ENCODE measurements at places on chromosomes 7 and 10.

- peaks cover 15% of the 10 kb centered on the region for H3K4me1 ChIP-seq
- H3K27ac ChIP-seq = no peak overlapping the region
- no peaks in the 10 kb centered on the region for H3K27me3 ChIP-seq
- no peak overlapping the region for H3K4me3 ChIP-seq
Observed at GRCh38 chr7:143496263-143496662, 18.6 kb downstream of the TAS2R41 start.

GRCh38 chr10:132687181-132687892 is 98.6 kb downstream of the NKX6-2 start:
- no peak overlapping the region for H3K4me3 ChIP-seq
- no peaks in the 10 kb centered on the region for H3K27me3 ChIP-seq
- H3K4me1 ChIP-seq = peaks cover 12% of the 10 kb centered on the region
- H3K27ac ChIP-seq = no peak overlapping the region
- peaks cover 6% of the 10 kb centered on the region for H3K36me3 ChIP-seq

DNA sequence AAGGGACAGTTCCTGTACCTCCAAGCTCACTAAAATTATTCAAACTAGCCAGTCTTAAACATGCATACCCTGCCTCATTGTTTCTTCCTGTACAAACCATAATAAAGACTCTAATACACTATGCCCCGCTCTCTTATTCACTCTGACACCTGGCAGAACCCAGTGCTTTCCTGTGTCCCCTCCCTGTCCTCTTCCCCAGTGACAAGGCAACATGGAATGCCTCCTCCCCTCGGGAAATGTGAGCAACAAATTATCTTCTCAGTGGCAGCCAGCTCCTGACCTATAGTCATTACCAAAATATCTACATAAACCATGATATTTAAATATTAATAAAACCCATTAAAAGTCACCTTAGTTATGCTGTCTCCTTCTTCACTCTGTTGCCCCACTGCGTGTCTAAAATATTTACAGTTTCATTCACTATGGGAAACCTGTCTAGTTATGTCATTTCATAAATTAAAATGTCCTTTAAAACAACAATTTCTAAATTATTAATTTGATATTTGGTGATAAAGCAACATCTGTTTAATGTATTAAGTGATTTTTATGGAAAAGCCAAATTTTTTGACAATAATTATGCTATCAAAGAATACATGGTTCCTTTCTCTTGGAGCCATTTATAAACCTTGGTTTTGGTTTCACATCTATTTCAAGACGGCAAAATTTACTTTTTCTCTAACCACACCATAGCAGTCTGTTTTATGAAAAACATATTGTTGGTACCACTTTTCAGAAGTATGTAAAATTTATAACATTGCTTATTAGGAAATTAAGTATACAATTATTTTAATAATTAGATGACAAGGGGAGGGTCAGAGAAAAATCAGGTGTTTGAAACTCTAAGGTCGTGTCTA is 1355.2 kb downstream of the XPNPEP1 start:
- H3K4me3 ChIP-seq = no peak overlapping the region
- no peaks in the 10 kb centered on the region for H3K36me3 ChIP-seq
- no peaks in the 10 kb centered on the region for H3K4me1 ChIP-seq
- no peak overlapping the region for H3K27ac ChIP-seq
- no peak for DNase-seq

DNA sequence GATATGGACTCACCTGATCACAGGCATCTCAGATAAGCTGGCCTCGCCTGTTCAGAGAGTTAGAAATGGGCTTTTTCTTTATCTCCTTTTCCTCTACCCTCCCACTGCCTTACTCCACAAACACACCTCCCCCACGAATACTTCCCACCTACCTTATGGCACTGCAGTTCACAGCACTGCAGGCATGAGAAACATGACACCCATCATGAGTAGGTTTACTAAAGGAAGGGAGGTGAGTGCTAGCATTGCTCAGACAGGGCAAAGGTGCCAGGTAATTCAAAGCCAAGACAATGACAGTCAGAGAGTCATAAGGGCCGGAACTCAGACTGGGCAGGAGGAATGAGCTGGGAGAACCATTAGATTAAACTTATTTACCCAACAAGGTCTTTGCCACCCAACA is 220.6 kb downstream of the FAM107B start:
- H3K36me3 ChIP-seq = peaks cover 57% of the 10 kb centered on the region
- peaks cover 73% of the 10 kb centered on the region for H3K4me1 ChIP-seq
- DNase-seq = no peak
- peak overlapping the region; percentile 54 for H3K4me3 ChIP-seq
- H3K27ac ChIP-seq = peak overlapping the region; percentile 83
- no peaks in the 10 kb centered on the region for H3K27me3 ChIP-seq

- no peaks in the 10 kb centered on the region for H3K36me3 ChIP-seq
- no peak for DNase-seq
- no peak overlapping the region for H3K4me3 ChIP-seq
- no peaks in the 10 kb centered on the region for H3K27me3 ChIP-seq
- H3K4me1 ChIP-seq = no peaks in the 10 kb centered on the region
- H3K27ac ChIP-seq = no peak overlapping the region
Observed at GRCh38 chr10:59025981-59026765, 150.3 kb upstream of the PHYHIPL start.

GRCh38 chr7:69748530-69748929 is 150.3 kb downstream of the AUTS2 start:
- H3K4me1 ChIP-seq = no peaks in the 10 kb centered on the region
- no peaks in the 10 kb centered on the region for H3K27me3 ChIP-seq
- no peaks in the 10 kb centered on the region for H3K36me3 ChIP-seq
- no peak overlapping the region for H3K27ac ChIP-seq

GRCh38 chr7:102006695-102007094 is 189.3 kb downstream of the CUX1 start:
- no peak for DNase-seq
- no peaks in the 10 kb centered on the region for H3K27me3 ChIP-seq
- no peaks in the 10 kb centered on the region for H3K4me1 ChIP-seq
- no peaks in the 10 kb centered on the region for H3K36me3 ChIP-seq
- H3K27ac ChIP-seq = no peak overlapping the region

DNA sequence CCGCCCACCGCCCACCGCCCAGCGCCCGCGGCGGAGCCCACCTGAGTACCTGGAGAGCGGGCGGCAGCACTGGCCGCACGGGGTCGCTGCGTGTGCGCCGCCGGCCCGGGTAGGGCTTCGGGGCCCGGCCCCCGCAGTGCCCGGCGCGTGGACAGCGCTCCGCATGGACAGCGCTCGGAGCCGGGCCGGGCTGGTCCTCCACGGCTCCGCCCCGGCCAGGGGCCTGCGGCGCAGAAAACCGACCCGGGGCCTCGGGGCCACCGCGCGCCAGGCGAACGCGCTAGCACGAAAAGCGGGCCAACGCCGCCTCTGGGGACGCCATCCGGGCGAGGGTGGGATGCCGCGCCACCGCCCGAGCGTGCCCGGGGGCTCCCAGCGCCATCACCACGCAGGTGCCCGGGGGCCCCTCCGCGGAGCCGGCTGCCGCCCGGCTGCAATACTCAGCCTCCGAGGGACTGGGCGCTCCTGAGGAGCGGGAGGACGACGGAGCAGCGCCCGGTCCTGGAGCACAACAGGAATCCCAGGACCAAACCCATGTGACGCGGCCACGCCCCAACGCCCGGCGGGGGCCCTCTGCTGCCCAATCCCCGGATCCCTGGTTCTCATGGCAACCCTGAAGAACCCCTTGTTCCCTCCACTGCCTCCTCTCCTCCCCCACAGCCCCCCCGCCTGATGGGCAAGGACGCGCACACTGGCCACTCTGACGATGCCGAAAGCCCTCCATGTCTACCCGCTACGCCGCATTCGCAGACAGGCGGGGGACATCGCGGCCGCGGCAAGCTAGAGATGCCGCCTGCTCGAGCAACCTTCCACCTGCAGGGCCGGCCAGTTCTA is at the start of gene GRB10:
Gene GRB10, minus strand, starts transcription at position 522 of the 834 bp plus-strand sequence. CDS start 50,574 bp downstream, outside the sequence.
- peaks cover 51% of the 10 kb centered on the region for H3K27me3 ChIP-seq
- H3K4me1 ChIP-seq = peaks cover 11% of the 10 kb centered on the region
- H3K36me3 ChIP-seq = no peaks in the 10 kb centered on the region
- no peak for DNase-seq
- peak within 1 kb of the TSS; percentile 67 for H3K4me3 ChIP-seq

Data from T-helper 2 cell treated with Interferon-gamma antibody and Interleukin-4, amounts not matched to agents 5 μg/mL and 100 μg/mL, for 36 hours (primary cell).